ENCODE measurements at places on chromosomes 2 and 18.

GRCh38 chr2:240422658-240423329 is 12.7 kb upstream of the GPC1 start:
- DNase-seq, result no peak

DNA sequence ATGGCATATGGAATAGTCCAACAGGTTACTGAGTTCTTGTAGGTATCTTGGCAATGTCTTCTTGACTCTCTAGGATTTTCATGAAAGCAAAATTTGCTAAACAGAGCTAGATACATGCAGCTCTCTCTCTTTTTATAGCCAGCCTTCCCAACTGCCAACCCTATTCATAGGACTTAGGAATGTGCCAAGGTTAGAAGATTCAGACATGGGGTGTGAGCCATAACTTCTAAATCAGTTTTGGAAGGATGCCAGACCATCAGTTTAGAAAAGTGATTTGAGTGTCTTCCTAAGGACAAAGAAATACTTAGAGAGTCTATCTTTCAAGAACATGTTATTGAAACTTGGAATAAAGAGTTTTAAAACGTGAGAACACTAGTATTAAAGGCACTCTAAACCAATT is 619.5 kb upstream of the FANCL start:
- no peak for DNase-seq

DNA sequence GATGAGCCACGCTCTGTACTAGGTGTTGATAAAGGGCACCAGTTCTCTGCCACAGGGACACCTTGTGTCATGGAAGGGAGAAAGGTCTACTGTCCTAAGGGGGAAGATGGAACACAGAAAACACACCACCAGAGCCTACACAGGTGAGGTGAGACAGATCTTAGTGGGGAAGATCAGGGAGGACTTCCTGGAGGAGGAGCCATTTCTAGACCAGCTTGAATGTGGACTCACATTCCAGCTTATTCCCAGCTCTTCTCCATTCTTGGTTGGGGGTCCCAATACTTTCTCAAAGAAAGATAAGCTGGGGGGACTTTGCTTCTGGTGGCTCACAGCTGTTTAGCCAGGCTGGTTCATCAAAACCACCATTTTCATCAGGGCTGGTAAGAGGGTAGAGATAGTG is 36.2 kb downstream of the EMX1 start:
- DNase-seq, result no peak

DNA sequence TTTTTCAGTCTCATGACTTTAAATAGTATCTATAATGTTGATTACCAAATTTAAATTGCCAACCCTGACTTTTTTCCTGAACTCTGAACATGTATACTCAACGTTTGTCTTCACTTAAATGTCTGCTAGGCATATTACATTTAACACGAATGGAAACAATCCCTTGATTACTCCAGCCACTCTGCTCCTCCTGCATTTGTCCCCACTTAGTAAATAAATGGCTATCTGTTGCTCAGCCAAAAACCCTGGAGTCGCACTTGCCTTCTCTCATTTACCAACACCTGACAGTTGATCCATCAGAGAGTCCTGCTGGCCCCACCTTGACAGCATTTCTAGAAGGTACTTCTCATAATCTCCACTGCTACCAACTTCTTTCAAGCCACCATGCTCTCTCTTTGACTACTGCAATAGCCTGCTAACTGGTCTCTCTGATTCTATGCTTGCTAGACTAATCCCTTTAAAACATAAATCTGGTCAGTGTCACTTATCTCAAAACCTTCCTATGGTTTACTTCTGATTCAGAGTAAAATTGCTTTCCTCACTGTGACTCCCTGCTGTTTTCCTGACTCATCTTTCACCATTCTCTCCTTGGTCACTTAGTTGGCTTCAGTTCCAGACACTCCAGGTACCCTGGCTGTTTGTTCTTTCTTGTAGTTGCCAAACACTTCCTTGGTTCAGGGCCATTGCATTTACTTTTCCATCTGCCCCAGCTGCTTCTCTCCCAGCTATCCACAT is 31.9 kb downstream of the SPAG16 start:
- DNase-seq, result no peak

DNA sequence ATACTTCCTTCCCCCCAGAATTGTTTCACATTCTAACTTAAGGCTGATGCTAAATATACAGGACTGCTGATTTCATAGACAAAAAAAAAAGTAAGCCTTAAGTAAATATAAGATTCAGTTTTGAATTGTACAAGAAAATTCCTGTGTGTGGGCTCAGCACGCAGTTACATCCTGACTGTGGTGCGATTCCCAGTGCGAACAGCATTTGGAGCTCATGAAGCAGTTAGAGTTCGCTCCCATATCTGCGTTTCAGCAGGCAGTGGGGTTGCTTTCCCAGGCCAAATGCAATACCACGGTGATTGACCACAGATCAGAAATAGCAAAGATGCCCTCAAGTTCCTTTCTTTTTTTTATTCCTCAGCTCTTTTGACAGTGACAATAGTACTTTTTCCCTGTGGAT is 75.6 kb downstream of the SATB2 start:
- no peak for DNase-seq

GRCh38 chr18:4251873-4252272 is 203.2 kb downstream of the DLGAP1 start:
- DNase-seq, result no peak

DNA sequence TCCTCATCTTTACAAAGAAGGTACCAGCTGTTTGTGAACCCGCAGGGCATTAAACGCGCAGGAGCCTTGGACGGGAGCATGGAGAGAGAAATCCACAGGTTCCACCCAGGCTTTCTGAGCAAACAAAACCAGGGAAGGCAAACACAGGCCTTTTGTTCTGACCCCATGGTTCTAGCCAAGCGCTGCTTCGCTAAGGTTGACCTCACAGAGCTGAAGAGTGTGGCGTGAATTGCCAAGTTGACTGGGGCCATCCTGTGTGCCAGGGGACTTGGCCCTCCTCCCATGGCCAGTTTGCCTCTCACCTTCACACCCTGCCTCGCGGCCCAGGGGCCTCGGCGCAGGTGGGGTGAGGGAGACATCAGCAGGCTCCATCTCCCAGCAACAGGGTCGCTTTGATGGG is 74.1 kb downstream of the VAPA start:
- no peak for DNase-seq

DNA sequence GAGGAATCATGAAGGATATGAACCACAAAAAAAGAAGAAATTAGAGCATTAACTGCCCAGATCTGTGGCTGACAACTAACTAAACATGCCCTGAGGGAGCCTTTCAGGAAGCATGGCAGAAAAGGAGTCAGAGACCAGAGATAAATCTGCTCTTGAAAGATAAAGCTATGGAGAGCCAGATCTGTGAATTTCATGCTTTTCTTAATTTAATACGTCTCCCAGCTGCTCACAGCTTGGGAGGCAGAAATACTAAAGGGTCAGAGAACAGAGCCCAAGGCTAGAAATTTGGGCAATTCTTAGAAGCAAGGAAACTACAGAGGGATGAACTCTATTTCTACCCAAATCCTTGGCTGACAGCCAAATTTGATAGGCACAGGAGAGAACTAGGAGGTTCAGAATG is 223.0 kb upstream of the DPP10 start:
- no peak for DNase-seq

GRCh38 chr2:233976087-233976486 is 58.9 kb downstream of the TRPM8 start:
- DNase-seq, result no peak

- DNase-seq, result no peak
Observed at GRCh38 chr2:42421601-42422239, 60.7 kb upstream of the COX7A2L start.

DNA sequence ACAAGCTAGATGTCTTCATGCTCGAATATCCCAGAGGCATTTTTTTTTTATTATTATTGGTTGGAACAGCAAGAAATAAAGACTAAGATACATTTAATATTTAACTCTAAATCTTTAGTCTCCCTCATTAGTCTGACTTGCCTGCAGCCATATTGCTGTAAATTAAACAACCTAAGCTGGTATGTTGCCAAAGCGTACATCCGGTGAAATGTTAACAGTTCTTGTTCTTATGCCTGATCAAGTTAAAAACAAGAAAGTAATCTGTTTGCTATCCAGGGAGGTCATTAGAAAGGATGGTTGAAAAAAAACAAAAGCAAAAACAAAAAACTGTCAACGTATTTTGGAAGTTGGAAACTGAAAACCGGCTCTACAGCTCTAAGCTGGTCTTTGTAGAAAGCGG is 125.9 kb upstream of the NABP1 start:
- no peak for DNase-seq

- no peak for DNase-seq
Observed at GRCh38 chr18:35424356-35424755, 47.2 kb upstream of the ZNF396 start.

DNA sequence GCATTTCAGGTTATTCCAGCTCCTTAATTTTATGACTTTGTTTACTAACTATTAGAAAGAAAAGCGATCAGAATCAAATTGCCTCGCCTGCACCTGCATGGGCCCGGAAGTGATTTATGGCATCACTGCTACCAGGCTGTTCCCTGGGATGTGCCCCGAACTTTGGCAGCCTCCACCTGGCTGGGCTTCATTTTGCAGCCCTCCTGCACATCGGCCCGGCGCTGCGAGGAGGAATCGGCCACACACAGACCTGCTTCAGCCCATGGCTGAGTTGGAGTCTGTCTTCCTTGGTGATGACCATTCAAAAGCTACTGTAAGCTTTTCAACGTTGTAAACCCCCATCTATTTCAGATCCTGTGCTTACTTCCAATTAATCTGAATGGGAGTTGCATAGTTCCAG is 638.0 kb downstream of the RNF144A start:
- no peak for DNase-seq

- no peak for DNase-seq
Observed at GRCh38 chr2:203756161-203756560, 49.7 kb downstream of the CD28 start.

DNA sequence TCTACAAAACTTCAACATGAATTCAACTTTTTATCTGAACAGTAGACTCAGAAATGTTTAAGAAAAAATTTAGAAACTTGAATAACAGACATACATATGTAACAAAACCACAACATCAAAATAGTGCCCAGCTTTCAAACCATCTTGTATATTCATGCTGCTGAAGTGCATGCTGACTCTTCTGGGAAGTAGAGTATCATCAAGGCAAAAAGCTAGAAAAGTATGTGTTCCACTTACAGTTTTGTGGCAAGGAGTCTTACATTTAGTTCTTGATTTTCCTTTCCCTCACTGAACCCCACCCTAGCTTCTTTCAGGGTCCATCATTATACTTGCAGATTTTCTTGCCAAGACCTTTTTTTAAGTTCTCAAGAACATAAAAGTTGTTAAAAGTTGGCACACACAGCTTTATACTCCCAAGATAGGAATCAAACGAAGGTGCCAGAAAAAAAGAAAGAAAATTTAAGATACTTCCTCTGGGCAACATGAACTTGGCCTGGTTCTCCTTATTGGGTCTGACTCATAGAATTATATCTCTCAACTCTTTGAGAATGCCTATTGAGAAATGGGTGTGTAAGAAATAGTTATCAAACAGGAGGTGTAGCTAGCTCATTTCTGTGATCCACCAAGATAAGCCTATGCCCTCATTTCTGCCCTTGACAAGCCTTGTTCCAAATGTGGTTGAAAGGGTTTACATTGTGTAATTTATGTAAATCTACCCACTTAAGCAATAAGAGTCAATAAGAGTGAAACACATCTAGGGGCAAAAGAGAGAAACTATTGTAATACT is 667.6 kb upstream of the ACVR2A start:
- DNase-seq, result no peak

DNA sequence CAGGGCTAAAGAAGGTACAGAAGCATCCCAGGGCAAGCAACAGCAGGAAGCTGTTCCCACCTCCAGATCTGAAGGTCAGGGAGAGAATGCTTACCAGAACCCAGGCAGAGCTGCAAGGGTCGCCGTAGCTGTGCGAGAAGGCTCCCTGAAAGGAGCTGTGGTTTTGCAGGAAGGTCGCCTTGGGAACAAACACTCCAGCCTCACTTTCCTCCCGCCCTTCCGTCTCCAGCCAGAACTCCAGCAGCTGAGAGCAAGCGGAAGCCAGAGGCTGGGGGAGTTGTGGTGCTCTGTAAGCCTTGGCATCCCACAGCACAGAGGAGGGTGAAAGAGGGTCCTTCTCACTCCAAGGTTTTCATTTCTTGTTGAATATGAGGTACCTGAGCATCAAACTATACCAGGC is 18.3 kb upstream of the ICOS start:
- peak; percentile 53 for DNase-seq

Data from right hindlimb (tissue), 1 donor.